K562 (cell line): ENCODE measurements at places on chromosomes 7 and 10.

DNA sequence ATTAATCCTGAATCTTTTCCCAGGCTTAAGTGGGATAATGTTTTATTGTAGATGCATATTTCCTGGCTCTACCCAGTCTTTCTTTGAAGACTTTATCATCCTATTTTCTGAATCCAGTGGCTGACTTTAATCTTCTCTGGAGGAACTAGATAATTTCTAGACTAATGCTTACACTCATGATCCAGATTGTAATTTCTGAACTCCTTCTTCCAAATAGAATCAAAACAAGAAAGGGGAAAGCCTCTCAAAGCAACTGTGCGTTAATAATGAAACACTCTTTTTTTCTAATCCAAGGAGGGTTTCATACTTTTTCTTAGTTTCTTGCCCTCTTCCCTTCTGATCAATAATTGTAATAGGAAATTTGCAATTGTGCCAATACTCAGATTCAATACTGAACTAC, 8.0 kb downstream of the GSTK1 start:
- no peak for DNase-seq

- DNase-seq: no peak
These were observed 24.6 kb upstream of the ELFN1 start for GRCh38 chr7:1645476-1645875.

DNA sequence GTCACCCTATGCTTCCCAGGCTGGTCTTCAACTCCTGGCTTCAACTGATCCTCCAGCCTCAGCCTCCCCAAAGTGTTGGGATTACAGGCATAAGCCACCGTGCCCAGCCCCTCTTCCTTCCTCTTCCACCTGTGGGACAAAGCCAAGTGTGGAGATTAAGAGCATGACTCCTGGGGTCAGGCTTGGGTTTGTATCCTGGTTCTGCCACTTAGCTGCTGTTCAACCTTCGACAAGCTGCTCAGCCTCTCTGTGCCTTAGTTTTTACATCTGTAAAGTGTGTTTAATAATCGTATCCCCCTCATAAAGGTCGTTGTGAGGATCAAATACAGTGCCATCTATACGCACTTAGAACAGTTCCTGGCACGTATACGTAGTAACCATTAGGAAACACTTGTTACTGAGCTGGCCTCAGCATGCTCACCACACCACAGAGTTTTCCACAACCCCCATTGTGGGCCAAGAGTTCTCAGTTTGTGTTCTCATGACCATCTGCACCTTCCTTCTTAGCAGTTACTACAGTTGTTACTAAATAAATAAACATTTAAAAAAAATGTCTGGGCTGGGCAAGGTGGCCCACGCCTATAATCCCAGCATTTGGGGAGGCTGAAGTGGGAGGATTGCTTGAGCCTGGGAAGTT, 140.5 kb upstream of the BTBD16 start:
- DNase-seq: no peak

GRCh38 chr10:132557696-132558515, 20.3 kb downstream of the INPP5A start:
- DNase-seq: no peak
